Colonic mucosa (tissue), 4 donors: ENCODE measurements at places on chromosomes 2 and 18. TPM values are rescaled to one million over a fixed set of nuclear protein-coding genes. Genes with fewer than 3 reads are reported as not detected.
A peak's percentile ranks its signal among the peaks of the same experiment; 100 is the strongest.

Gene OTOS
- not detected for total RNA-seq

Gene SLC8A1
- total RNA-seq: 25.5 TPM

Gene TUBA3E
- total RNA-seq: not detected

Gene NDUFB3
- 199 TPM for total RNA-seq

Gene DNAJC5G
- total RNA-seq: not detected

Gene ITPRIPL1
- 0.44 TPM for total RNA-seq

Gene TRIM54
- 0.24 TPM for total RNA-seq

Gene ZNF516
- total RNA-seq: 15.2 TPM

Gene HAAO
- total RNA-seq: 17.8 TPM

Gene LYPD1
- total RNA-seq: not detected

DNA sequence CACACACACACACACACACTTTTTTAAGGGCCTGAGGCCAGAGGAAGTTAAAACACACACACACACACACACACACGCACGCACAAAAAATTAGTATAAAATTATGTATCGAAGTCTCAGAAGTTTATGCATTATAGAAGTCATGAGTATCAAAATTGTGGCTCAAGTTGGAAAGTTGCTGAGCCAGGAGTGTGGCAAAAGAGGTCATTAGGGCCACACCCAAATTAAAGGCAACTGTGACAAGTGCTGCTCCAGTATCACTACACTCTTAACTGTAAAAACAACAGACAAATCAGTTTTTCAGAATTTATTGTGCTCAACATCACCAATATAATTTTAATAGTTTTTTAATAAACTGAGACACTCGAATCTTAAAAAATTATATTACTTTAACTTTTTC lies 36.9 kb downstream of the YWHAQ start:
- DNase-seq: no peak

GRCh38 chr2:61689568-61689967 lies 151.4 kb upstream of the XPO1 start:
- no peak for DNase-seq

DNA sequence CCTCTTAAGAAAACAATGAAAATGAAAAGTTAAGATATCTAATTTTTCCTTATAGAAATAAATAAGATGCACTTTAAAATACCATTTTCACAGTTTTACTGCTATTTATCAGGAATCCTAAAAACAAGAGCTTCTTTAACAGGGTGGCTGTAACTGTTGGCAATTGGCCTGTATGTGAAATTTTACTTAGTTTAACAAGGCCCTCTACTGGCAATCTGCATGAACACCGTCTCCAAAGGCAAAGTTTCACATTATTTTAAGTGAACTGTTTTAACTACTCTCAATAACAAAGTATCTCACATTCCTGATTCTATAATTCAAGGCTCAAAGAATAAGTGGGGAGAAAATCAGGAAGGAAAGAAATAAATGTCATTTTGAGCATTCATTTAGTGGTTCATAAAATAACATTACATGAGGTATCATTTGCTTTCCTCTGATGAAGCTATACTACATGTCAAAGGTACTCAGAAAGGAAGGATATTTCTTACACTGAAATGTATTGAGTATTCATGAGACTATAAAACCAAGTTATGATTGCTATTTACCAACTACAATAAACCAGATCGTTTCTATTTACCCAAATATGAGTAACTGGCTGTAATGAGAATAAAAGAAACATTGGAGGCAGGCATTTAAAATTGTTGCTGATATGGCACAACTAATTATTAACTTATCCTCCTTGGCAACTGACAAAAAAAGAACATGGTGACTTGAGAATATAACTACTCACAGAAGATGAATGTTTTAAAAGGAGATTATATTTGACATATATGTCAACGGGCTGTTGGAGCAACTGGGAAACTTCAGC lies 7.0 kb downstream of the NCKAP5 start:
- DNase-seq: peak; percentile 25

- no peak for DNase-seq
Measured at GRCh38 chr2:216344950-216345300, 27.4 kb downstream of the MARCHF4 start.

GRCh38 chr2:54456612-54457322 lies 640 bp downstream of the SPTBN1 start:
- DNase-seq: no peak

- peak; percentile 88 for DNase-seq
Measured at GRCh38 chr2:64453770-64454385, at the start of gene LGALSL. LGALSL (plus strand) TSS chr2:64454162; CDS start chr2:64454546, 384 bp downstream.

DNA sequence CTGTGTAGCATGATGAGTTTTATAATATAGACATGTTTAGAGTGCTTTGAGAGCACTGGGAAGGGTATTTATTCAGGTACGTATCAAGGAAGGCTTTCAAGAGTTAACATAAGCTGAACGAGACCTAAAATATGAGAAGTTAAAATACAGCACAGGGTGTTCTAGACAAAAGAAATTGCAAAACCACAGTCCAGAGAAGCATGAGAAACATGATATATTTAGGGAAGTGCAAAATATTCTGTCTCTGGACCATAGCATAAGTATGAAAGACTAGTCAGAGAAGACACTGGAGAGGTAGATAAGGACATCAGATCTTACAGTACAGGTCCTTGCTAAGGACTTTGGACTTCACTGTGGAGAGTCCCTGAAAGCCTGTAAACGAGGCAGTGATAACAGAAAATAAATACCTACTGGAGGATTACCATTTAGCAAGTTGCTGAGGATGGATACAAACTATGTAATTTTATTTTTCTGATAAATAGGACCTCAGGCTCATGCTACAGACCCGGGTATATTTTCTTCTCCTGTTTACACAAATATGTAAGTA lies 43.7 kb downstream of the FSIP2 start:
- DNase-seq: no peak

GRCh38 chr2:29281086-29281915 lies 166.1 kb downstream of the CLIP4 start:
- no peak for DNase-seq

GRCh38 chr2:120552800-120553481 lies 182.7 kb upstream of the GLI2 start:
- DNase-seq: peak; percentile 87

GRCh38 chr2:237732790-237733381 lies 65.7 kb upstream of the RBM44 start:
- DNase-seq: no peak

DNA sequence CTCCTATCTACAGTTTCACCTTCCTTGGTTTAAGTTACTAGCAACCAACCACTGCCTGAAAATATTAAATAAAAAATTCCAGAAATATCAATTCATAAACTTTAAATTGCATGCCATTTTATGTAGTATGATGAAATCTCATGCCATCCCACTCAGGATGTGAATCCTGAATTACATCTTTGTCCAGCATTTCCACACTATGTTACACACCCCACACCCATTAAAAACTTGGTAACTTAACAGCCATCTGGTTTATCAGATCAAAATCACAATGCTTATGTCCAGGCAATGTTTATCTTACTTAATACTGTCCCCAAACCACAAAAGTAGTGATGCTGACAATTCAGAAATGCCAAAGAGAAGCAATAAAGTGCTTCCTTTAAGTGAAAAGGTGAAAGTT lies 21.6 kb downstream of the CUL3 start:
- no peak for DNase-seq

DNA sequence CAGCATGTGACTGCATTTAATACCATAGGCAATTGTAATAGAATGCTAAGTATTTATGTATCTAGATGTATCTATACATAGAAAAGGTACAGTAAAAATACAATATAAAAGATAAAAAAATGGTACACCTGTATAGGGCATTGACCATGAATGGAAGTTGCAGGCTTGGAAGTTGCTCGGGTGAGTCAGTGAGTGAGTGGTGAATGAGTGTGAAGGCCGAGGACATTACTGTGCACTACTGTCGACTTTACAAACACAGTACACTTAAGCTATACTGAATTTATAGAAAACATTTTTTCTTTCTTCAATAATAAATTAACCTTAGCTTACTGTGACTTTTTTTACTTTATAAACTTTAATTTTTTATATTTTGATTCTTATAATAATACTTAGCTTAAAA lies 8.9 kb downstream of the DIS3L2 start:
- DNase-seq: no peak

DNA sequence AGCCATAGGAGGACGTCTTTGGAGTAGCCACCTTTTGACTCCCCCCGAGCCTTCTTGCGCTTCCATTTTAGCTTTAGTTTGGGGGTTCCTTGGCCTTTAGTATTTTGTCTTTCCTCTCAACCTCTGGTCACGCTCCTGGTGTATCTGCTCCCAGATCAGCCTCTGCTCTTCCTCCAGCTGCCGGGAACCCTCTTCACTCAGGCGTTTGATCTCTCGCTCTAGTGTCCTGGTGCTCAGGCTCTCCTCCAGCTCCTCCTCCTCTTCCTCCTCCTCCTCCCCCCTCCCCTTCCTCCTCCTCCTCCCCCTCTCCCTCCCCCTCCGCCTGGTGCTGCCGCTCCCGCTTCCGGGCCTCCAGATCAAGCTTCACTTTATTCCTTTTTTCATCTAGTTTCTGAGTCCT lies 1082.3 kb upstream of the TMEFF2 start:
- DNase-seq: no peak

DNA sequence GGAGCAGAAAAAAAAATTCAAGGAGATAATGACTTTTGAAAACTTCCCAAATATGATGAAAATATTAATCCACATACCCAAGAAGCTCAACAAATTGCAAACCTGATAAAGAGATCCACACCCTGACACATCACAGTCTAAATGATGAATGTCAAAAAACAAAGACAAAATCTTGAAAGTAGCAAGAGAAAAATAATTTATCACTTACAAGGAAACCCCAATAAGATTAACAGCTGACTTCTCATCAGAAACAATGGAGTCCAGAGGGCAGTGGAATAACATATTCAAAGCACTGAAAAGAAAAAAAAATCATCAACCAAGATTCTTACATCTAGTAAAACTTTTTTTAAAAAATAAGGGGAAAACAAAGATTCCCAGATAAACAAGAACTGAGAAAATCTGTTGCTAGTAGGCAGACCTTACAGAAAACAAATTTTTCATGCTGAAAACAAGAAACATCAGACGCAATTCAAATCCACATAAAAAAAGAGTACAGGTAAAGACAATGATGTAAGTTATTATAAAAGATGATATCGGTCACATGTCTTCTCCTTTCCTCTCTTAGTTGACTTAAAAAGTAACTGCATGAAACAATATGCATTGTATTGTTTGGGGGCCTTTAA lies 21.3 kb downstream of the SLC66A2 start:
- DNase-seq: no peak

DNA sequence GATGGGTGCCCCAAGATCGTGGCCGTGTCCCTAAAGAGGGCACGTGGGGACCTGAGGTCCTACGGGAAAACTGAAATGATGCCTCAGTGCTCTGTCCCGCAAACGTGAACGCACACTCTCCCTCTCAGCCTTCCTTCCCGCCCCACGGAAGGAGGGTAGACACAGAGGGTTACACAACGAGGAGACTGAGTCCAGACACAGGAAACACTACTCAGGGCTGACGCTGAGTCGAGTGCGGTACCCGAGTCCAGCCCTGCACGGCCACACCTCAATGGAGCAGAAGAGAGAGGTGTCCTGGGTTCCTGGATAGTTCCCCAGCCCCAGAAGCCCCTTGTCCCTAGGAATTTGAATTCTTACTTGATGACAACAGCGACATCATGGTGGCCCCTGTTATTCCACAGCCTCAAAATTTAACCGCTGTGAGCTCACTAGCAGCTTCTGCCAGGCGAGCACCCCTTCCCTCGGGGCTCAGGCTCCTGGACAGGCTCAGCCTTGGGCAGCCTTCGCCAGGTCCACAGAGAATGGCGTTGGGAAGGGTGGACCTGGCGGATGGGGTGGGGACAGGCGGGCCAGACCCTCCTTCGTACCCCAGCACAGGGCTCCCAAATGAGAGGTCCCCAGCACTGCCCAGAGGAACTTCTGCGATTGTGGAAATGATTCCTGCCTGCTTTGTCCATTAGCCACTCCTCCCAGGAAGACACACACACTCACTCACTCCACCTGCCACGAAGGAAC lies 980 bp upstream of the RNPEPL1 start:
- peak; percentile 48 for DNase-seq

GRCh38 chr2:37586663-37587317 lies 84.7 kb downstream of the CDC42EP3 start:
- no peak for DNase-seq

DNA sequence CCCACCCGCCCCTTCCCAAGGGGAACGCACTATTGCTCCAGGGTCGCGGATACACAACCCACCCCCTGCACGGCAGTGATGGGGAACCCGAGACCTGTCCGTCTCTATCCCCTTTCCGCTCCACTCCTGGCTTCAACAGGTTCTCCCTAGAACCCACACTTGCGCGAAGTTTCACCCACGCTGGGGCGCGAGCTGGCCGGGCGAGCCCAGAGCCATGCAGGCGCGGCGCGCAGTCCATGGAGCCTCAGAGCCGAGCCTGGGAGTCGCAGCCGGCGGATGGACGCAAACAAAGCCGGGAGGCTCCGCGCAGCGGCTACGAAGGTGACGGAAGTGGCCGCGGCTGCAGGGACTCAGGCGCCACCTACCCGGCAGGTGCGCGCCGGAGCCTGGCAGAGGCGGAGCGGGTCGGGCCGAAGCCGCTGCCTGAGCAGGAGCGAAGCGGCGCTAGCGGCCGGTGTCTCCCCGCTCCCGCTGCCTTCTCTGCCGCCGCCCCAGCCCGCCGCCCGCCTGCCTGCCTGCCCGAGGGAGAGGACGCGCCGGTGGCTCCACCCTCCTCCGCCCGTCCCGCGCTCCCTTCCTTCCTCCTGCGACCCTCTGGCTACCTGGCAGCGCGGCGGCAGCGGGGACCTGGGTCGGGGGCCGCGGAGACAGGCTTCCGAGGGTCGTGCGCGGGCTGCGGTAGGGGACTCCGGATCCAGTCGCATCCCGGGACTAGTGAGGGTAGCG lies 14.0 kb downstream of the ALPG start:
- peak; percentile 59 for DNase-seq
